Lower lobe of right lung (tissue), 2 donors: ENCODE measurements at places on chromosomes 1 and 21. TPM values are rescaled to one million over a fixed set of nuclear protein-coding genes. Genes with fewer than 3 reads are reported as not detected.
A peak's percentile ranks its signal among the peaks of the same experiment; 100 is the strongest.

CTXND2 gene
- not detected for total RNA-seq

PODN gene
- total RNA-seq: 64.0 TPM

LAPTM5 gene
- 544 TPM for total RNA-seq

AGMAT gene
- not detected for total RNA-seq

INKA2 gene
- 14.7 TPM for total RNA-seq

S100A2 gene
- 3.8 TPM for total RNA-seq

PGBD5 gene
- total RNA-seq: 2.3 TPM

RPS27 gene
- 1,826 TPM for total RNA-seq

LRRC71 gene
- total RNA-seq: 5.3 TPM

AIRE gene
- total RNA-seq: not detected

TMEM167B gene
- total RNA-seq: 45.9 TPM

LCE2B gene
- total RNA-seq: not detected

VSIG8 gene
- total RNA-seq: 0.35 TPM

DDAH1 gene
- 48.4 TPM for total RNA-seq

LHX8 gene
- total RNA-seq: not detected

LCE1D gene
- not detected for total RNA-seq

HECTD3 gene
- 47.6 TPM for total RNA-seq

ARHGEF19 gene
- 15.6 TPM for total RNA-seq

- no peak for DNase-seq
Measured at GRCh38 chr1:41642922-41643821, 158.7 kb upstream of the EDN2 start.

DNA sequence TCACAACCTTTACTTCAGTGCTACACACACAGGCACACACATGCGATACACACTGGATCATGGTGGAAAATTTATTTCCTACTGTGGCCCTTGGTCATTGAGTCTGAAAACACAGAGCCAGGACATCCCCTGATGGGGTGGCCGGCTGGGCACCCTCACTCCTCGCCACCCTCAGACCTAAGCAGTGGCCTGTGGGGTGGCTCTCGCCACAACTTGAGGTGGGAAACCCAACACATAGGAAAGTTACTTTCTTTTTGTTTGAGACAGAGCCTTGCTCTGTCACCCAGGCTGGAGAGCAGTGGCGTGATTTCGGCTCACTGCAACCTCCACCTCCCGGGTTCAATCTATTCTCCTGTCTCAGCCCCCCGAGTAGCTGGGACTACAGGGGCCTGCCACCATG, 19.4 kb downstream of the CRYAA start:
- no peak for DNase-seq

- DNase-seq: no peak
Measured at GRCh38 chr1:22332795-22333499, 118.7 kb upstream of the ZBTB40 start.

GRCh38 chr1:228905701-228906101, 170.4 kb downstream of the RHOU start:
- no peak for DNase-seq

DNA sequence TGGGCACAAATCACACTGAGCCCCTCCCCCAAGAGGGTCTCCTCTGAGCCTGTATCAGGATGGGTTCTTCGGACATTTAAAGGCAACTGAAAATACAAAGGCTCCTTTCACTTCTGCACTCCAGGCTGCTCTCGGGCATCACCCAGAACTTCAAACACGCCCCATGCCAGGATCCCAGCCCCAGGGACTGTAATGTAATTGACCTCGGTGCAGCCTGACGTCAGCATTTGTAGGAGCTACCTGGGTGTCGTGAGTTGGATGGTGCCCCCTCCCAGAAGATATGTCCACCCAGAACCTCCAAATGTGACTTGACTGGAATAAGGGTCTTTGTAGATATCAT, 95.2 kb downstream of the PSMG1 start:
- DNase-seq: no peak

GRCh38 chr1:11342621-11343032, 69.6 kb downstream of the UBIAD1 start:
- DNase-seq: no peak

DNA sequence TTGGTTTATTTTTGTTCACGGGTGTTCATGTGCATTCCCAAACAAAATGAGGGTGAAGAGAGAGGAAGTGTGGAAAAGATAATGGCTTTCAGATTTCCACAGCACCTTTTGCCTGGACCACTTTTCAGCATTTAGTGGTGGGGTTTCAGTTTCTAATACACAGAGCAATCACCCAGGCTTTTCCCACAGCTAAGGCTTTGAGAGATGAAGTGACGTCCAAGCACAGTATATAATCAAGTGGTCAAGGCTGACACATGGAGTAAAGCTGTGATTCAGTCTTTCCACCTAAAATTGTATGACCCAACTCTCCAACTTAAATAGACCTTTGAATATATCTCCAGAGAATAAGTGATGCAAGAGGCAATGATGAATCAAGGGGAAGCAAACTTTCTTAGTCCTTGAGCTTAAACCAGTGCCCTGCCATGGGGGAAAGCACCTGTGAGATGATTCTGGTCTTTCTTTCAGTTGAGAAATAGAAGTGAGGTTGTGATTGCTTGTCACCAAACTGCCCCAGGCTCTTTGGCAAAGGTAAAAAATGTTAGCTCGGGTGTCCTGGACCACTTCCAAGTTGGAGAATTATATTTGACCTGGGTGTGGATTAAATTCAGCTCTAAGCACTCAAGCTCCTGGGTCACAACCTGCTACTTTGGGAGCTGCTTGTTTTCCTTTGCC, 2.4 kb upstream of the PIK3R3 start:
- DNase-seq: no peak

GRCh38 chr1:7942214-7942921, 1.7 kb upstream of the TNFRSF9 start:
- peak; percentile 75 for DNase-seq

GRCh38 chr1:202567738-202568137, 142.5 kb downstream of the SYT2 start:
- DNase-seq: no peak

DNA sequence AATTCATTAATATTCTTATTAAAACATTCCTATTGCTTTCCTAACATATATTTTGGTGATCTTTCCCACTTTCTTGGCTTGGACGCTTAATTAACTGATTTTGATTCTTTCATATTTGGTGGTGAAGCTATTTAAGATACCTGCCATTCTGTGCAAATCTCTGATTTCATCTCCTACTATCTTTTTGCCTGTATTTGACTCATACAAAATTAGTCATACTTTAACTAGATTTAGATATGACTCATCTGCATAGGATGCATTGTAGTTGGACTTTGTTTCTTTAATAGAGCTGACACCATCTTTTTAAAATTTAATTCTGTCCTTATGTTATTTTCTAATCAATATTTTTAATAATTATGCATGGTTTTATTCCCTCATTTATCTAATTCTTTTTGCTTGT, 93.8 kb upstream of the PLPPR4 start:
- no peak for DNase-seq

DNA sequence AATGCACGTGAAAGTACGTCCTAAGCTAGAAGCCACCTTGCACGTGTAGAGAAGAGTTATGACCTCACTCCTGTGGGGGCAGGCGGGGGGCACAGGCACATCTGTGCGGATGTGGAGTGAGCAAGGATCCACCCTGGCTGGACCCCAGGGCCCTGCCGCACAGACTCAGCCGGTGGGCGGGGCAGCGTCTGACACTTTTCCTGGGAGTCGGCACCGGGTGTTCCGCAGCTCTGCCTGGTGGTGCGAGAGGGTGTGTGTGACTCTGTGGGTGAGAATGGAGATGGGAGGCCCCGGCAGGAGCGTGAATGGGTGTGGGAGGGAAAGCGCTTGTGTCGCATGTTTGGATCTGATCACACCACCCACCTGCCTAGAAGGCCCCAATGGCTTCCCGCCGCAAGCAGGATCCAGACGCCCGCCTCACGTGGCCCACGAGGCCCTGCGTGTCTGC, 29.5 kb downstream of the RAP1GAP start:
- no peak for DNase-seq

DNA sequence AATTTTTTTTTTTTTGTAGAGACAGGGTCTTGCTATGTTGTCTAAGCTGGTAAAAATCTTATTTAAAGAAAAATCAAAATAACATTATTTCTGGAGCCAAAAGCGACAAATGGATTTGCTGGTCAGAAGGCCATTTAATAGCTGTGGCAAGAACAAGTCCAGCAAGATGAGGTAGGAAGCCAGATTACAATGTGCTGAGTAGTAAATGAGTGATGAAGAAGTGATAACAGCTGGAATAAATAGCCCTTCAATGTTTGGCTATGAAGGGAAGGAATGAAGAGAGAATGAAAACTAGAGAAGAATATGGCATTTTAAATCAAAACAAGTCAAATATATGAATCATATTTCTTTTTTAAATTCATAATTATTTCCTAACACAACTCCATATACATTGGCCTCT, 34.5 kb downstream of the SYDE2 start:
- no peak for DNase-seq

DNA sequence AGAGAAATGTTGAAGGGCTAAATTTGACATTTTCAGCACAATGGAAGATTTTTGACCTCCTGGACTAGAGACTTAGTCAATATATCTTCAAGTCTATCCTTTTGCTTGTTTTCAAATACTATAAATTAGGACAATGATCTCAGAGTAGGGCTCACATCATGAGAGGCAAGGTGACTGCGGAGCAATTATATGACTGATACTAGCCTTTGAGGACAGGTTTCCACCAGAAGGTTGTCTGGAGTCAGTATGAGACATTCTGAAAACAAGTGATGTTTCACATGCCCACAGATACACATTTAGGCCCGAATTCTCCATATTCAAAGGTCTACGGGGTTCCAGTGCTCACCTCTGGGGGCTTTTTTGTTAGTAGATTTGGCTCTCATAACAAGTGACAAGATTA, 142.3 kb upstream of the SAMSN1 start:
- no peak for DNase-seq

GRCh38 chr1:108097018-108097417, 103.1 kb downstream of the SLC25A24 start:
- DNase-seq: no peak

- no peak for DNase-seq
Measured at GRCh38 chr1:182035097-182035770, 26.3 kb downstream of the ZNF648 start.

DNA sequence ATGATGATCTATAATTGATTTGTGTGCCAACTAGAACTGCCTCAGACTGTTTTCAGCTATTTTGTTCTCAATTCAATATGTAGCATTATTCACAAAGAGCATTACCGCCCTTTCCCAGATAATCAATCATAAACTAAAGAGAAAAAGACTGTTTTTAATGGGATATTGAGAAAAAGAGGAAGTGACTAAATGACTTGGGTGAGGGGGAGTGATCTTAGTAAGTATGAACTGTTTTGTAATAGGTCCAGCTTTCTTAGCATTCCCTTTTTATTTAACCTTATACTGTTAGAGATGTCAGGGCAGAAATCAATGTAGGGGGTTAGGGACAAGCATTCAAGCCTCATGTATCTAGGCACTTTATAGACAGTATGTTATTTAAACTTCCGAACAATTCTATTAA, 157.8 kb upstream of the DPYD start:
- DNase-seq: no peak

DNA sequence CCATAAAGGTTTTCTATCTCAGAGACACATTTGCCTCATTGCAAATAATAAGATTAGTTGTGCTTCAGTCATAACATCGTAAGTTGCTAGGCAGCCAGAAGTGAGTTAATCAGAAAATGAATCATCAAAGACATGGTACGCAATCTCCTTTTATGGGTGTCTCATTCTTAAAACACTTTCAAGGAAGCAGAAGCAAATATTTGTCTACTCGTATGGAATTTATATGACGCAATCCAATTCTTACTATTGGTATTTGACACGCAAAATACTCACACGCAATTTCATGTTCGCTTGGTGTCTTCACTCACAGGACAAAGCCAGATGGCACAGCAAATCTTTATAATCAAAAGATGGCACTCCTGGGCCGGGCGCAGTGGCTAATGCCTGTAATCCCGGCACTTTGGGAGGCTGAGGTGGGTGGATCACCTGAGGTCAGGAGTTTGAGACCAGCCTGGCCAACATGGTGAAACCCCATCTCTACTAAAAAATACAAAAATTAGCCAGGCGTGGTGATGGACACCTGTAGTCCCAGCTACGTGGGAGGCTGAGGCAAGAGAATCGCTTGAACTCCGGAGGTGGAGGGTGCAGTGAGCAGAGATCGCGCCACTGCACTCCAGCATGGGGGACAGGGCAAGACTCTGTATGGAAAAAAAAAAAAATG, 56.4 kb downstream of the HLCS start:
- DNase-seq: no peak

GRCh38 chr21:46637952-46638746, 2.7 kb downstream of the PRMT2 start:
- no peak for DNase-seq

GRCh38 chr1:65840683-65841082, 48.0 kb downstream of the PDE4B start:
- no peak for DNase-seq

GRCh38 chr1:12166834-12167492, at the start of gene TNFRSF1B:
Gene TNFRSF1B, plus strand, starts transcription at chr1:12166991. Its CDS starts 101 bp downstream, at chr1:12167092.
- peak; percentile 85 for DNase-seq

- peak; percentile 56 for DNase-seq
Measured at GRCh38 chr1:17561561-17561985, 22.1 kb downstream of the ARHGEF10L start.

DNA sequence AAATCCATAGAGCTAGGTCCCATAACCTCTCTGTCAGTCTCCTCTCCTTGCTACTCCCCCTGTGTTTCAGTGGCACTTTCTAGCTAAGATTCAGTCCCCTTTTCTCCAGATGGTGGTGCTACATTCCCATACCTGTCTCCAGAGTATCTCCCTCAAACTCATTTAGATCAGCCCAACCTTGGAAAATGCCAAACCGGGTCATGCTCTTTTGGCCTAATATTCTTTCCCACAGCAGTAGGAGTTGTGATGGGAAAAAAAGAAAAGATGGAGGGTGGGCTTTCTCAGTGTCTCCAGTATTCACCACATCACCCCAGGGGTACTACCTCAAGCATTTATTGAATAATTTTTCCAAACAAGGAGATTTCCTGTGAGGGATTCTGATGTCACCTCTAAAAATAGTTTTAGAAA, 3.2 kb upstream of the RXFP4 start:
- no peak for DNase-seq

DNA sequence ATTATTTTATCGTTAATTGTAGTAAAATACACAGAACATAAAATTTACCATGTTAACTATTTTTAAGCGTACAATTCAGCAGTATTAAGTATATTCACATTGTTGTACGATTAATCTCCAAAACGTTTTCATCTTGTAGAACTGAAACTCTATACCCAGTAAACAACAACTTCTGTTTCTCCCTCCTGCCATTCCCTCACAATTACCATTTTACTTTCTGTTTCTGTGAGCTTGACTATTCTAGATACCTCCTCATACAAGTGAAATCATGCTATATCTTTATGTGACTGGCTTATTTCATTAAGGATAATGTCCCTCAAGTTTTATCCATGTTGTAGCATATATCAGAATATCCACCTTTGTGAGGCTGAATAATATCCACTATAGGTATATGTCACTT, 156.8 kb downstream of the ST6GALNAC3 start:
- no peak for DNase-seq
